ENCODE measurements at places on chromosomes 12 and 14.

DNA sequence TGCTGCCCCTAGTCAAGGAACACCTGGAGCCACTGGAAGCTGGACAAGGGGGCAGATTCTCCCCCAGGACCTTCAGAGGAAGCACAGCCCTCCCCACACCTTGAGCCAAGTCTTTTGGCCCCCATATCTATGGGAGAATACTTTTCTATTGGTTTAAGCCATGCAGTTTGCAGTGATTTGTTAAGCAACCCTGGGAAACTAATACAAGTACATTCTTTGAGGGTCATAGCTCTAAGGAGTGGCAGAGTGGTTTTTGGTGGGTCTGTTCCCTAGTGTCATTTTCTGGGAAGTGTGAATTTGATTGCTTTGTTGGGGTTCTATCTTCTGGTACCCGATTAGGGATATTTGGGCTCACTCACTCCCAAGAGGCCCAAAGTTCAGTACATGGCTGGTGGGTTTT is 50.8 kb upstream of the PTCSC3 start:
- DNase-seq = no peak

DNA sequence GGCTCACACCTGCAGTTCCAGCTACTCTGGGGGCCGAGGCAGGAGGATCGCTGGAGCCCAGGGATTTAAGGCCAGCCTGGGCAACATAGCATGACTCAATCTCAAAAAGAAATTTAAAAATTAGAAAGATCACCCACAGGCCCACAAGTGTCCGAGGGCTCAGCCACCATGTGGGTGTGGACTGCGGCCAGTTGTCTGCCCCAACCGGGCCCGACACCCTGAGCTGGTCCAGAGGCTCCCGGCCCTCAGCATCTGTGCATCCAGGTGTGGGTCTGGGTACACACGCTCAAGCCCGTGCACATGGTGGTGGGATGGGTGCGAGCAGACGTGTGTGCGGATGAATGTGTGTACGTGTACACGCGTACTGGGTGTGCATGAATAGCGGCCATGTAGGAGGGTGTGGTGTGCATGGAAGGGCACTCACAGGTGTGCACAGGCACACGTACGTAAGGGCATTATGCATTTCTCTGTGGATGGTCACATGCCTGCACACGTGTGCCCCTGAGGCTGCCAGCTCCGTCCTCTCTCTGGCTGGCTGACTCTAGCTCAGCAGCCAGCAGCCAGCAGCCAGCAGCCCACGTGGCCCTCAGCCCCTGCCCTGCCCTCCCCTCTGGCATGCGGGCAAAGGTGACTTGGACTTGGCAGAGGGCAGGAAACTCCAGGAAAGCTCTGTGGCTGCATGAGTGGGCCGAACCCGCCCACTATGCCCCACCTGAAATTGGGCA is 23.3 kb upstream of the NUDT14 start:
- no peak for DNase-seq

DNA sequence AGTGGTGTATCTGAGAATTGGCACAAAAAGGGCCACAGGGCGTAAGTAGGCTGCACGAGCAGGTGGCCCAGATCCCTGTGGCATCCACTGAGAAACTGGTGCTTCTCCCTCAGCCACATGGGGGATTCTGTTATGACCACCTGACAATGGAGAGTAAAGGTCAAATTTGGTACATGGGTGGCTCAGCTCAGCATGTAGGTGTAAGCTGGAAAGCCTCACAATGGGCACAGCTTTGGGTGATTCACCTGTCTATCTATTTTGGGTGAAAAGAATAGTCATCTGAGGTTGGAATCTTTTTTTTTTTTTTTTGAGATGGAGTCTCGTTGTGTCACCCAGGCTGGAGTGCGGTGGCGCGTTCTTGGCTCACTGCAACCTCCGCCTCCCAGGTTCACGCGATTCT is 163.4 kb upstream of the TMEM260 start:
- no peak for DNase-seq

GRCh38 chr14:104187121-104187889 is 48.9 kb downstream of the KIF26A start:
- DNase-seq = no peak

DNA sequence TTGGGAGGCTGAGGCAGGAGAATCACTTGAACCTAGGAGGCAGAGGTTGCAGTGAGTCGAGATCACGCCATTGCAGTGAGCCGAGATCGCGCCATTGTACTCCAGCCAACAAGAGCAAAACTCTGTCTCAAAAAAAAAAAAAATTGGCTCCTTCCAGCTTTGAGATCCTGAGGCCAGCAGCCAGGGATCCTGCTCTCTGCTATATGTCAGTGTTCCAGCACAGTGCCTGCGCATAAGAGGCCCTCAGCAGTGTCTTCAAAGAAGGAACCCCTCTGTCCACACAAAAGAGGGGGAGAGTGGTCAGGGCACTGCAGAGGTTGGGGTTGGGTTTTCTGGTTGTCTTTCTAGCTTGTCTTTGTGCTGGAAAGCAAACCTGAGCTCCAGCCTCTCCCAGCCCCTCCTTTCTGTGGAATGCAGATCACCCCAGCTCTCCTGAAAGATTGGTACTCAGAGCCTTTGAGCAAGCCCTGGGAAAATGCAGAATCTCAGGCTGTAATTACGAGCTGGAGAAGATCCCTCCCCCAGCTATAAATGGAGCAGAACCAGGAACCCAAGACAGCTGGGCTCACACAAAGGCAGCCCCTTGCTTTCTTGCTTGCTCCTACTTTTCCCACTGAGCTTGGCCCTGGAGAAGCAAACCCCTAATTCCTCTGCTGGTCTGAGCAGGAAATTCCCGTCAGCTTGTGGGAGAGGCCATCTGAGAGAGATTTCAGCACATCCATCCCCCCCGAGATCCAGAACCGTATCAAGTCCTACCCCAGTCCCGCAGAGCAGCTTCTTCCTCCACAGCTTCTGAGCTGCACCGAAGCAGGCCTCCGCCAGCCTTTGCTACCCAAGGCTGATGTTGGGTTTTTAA is 205.7 kb downstream of the ZFP36L1 start:
- DNase-seq = no peak

GRCh38 chr12:109871668-109872314 is 8.6 kb downstream of the GLTP start:
- no peak for DNase-seq

- DNase-seq = no peak
Measured at GRCh38 chr14:58109744-58110143, 42.3 kb downstream of the ARMH4 start.

GRCh38 chr12:8033153-8034044 is 883 bp downstream of the FOXJ2 start:
- DNase-seq = peak; percentile 43

DNA sequence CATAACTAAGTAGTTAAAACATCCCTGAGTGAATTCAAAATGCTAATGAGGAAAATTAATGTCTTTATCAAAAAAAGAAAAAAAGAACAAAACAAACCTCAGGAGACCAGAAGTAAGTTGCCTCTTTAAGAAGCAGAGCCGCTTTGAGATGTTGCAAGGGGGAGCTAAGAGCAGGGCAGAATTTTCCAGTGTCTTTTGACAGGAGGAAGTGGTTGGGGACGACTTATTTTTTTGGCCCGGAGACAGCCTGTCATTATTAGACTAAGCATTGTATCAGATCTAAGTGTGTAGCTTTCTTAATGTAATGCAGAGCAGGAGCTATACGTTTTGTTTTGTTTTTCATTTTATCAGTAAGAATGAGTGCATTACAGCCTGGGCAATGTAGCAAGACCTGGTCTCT is 206.6 kb downstream of the CACNA1C start:
- no peak for DNase-seq

Data from HEK293T (cell line).